Endodermal cell (in vitro differentiated cells): ENCODE measurements at places on chromosomes 6 and 20. TPM values are rescaled to one million over a fixed set of nuclear protein-coding genes. Genes with fewer than 3 reads are reported as not detected.

DNA sequence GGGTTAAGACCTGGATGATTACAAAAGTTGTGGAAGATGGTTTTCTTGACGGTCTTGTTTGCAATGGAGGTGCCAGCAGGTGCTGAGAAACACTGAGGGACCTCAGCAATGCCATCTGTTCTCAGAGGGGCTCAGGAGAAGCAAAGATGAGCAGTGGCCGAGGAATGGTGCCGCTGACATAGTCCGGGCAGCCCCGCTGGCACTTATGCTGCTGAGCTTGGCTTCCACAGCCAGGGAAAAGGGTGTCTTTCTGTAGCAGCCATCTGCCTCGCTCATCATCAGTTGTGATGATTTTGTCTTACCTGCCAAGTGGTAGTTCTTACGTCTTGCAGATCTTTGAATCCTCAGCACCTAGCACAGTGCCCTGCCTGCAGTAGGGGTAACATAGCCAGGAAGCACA is 55.7 kb downstream of the PPP1R14C start:
- no peak overlapping the region for H3K4me3 ChIP-seq
- no peaks in the 10 kb centered on the region for H3K27me3 ChIP-seq
- H3K4me1 ChIP-seq: no peaks in the 10 kb centered on the region
- H3K36me3 ChIP-seq: no peaks in the 10 kb centered on the region

- no peaks in the 10 kb centered on the region for H3K4me1 ChIP-seq
- H3K27ac ChIP-seq: no peak overlapping the region
These were observed 126.7 kb downstream of the UNC5CL start for GRCh38 chr6:40912158-40912946.

- H3K36me3 ChIP-seq: no peaks in the 10 kb centered on the region
- peaks cover 3% of the 10 kb centered on the region for H3K4me1 ChIP-seq
- H3K27ac ChIP-seq: no peak overlapping the region
- no peak overlapping the region for H3K4me3 ChIP-seq
- peaks cover under 1% of the 10 kb centered on the region for H3K27me3 ChIP-seq
- no peak for DNase-seq
These were observed 69.5 kb upstream of the EPB41L1 start for GRCh38 chr20:36084897-36085613.

CLPSL2 gene
- total RNA-seq: 1.0 and 1.1 TPM in 2 replicates

GRCh38 chr6:121260651-121261102 is 73.6 kb downstream of the TBC1D32 start:
- H3K4me3 ChIP-seq: no peak overlapping the region
- no peak overlapping the region for H3K27ac ChIP-seq
- H3K36me3 ChIP-seq: no peaks in the 10 kb centered on the region
- no peaks in the 10 kb centered on the region for H3K27me3 ChIP-seq
- no peak for DNase-seq

DNA sequence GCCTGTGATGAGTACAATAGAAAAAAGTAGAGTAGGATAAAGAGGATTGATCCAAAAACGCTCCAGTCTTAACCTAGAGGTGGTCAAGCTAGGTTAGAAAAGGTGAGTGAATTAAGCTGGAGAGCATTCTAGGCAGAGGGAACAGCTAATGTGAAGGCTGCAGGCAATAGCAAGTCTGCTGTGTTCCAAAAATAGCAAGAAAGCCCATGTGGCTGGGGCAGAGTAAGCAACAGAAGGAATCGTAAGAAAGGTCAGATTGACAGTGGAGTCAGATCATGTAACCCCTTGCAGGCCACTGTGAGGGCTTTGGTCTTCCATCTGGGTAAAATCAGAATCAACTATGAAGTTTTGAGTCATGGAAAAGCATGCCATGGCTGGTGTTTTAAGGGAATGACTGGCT is 155.0 kb downstream of the OPN5 start:
- H3K4me3 ChIP-seq: no peak overlapping the region
- no peaks in the 10 kb centered on the region for H3K27me3 ChIP-seq
- no peak overlapping the region for H3K27ac ChIP-seq
- no peaks in the 10 kb centered on the region for H3K4me1 ChIP-seq
- no peaks in the 10 kb centered on the region for H3K36me3 ChIP-seq
- DNase-seq: no peak
